ENCODE measurements at places on chromosomes 3 and 15.

DNA sequence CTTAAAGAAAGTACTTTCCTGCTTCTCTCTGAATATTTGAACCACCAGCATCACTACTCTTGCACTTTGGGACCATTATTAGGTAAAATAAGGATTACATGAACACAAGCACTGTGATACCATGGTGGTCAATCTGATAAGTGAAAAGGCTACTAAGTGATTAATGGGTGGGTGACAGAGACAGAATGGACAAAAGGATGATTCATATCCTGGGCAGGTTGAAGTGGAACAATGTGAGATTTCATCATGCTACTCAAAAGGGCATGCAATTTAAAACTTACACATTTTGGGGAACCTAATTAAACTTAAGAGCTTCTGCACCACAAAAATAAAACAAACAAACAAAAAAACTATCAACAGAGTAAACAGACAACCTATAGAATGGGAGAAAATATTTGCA, 172.0 kb upstream of the CD96 start:
- H3K4me1 ChIP-seq = no peaks in the 10 kb centered on the region
- DNase-seq = no peak
- no peak overlapping the region for H3K27ac ChIP-seq
- no peak overlapping the region for H3K4me3 ChIP-seq

- H3K4me3 ChIP-seq = no peak overlapping the region
- DNase-seq = no peak
- no peak overlapping the region for H3K27ac ChIP-seq
- no peaks in the 10 kb centered on the region for H3K27me3 ChIP-seq
- H3K4me1 ChIP-seq = no peaks in the 10 kb centered on the region
These were observed 6.4 kb upstream of the ADAM10 start for GRCh38 chr15:58755956-58756355.

GRCh38 chr15:90683371-90683770, 33.8 kb upstream of the BLM start:
- H3K4me3 ChIP-seq = no peak overlapping the region
- no peaks in the 10 kb centered on the region for H3K27me3 ChIP-seq
- DNase-seq = no peak

GRCh38 chr3:49916686-49917085, 12.9 kb downstream of the MON1A start:
- H3K27ac ChIP-seq = no peak overlapping the region
- peaks cover 14% of the 10 kb centered on the region for H3K36me3 ChIP-seq
- no peak for DNase-seq

- H3K4me3 ChIP-seq = no peak overlapping the region
- no peaks in the 10 kb centered on the region for H3K27me3 ChIP-seq
- H3K27ac ChIP-seq = no peak overlapping the region
- no peak for DNase-seq
- peaks cover 95% of the 10 kb centered on the region for H3K36me3 ChIP-seq
These were observed 31.4 kb downstream of the MKRN2 start for GRCh38 chr3:12588039-12589009.

DNA sequence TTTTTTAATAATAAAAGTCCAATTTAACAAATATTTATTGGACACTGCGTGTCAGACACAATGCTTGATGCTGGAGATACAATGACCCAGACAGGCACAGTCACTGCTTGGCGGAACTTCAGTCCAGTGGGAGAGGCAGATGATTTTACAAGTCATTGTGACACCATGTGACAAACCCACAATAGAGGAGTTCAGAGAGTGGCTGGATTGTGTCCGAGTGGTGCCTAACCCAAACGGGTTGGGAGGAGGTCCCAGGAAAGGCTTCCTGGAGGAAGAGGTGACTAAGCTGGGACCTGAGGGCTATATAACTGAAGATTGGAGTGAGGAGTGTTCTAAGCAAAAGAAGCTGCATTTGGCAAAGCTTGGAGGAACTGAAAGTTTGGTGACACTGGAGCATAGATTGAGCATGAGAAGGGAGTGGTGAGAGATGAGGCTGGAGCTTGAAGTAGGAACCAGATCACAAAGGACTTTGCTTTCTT, 41.4 kb downstream of the CRTC3 start:
- no peak for DNase-seq
- H3K4me3 ChIP-seq = no peak overlapping the region
- H3K27ac ChIP-seq = peak overlapping the region; percentile 34
- H3K27me3 ChIP-seq = no peaks in the 10 kb centered on the region

DNA sequence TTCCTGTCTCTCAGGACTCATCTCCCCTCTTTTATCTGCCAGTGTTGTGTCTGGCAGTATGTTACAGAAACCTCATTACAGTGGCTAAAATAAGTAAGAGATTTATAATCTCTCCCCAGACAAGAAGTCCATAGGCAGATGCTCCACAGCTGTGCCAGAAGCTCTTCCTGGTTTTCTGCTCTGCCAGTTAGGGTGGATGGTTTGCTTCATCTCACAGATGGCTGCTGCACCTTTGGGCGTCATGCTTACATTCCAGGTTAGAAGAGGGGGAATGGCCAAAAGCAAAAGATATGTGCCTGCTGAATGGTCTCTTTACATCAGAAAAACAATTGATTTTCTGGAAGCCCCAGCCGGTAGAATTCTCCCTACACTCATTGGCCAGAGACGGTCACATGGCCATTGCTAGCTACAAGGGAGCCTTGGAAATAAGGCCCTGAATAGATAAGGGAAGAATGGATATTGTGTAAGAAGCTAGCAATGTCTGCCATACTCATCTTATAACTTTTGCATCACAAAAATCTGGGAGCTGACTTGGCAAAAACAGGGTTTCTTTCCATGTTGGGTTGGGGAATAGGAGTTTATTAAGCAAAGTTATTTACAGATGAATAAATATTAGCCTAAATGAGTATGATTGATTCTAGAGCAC, 91.1 kb downstream of the PDCD6IP start:
- peaks cover 2% of the 10 kb centered on the region for H3K4me1 ChIP-seq
- no peaks in the 10 kb centered on the region for H3K27me3 ChIP-seq
- no peak for DNase-seq
- no peak overlapping the region for H3K4me3 ChIP-seq
- H3K36me3 ChIP-seq = no peaks in the 10 kb centered on the region

- no peaks in the 10 kb centered on the region for H3K36me3 ChIP-seq
- H3K27me3 ChIP-seq = no peaks in the 10 kb centered on the region
- peaks cover 22% of the 10 kb centered on the region for H3K4me1 ChIP-seq
These were observed 5.4 kb upstream of the RFX7 start for GRCh38 chr15:56249092-56249491.

DNA sequence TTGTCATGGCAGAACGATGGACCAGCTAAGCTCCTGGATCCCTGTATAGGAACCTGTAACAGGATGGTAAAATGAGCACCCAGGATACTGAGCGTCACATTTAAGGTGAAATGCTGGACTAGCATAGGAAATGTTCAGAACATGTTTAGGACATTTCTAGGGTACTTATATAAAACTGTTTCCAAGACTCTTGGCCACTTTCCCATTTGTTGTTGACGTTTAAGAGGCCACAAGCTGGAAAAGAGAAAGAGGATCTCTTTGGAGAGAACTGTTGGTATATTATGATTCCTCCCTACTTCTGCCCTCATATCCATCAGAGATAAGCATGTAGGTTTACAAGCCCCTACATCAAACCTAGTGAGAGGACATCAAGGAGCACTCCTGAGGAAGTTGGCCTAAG, 57.5 kb downstream of the SCN11A start:
- no peak for DNase-seq
- H3K36me3 ChIP-seq = no peaks in the 10 kb centered on the region
- H3K4me1 ChIP-seq = no peaks in the 10 kb centered on the region
- H3K27me3 ChIP-seq = peaks cover 17% of the 10 kb centered on the region
- no peak overlapping the region for H3K4me3 ChIP-seq

GRCh38 chr15:52232327-52232726, 41.1 kb upstream of the GNB5 start:
- no peak overlapping the region for H3K4me3 ChIP-seq
- no peak overlapping the region for H3K27ac ChIP-seq
- H3K4me1 ChIP-seq = no peaks in the 10 kb centered on the region

DNA sequence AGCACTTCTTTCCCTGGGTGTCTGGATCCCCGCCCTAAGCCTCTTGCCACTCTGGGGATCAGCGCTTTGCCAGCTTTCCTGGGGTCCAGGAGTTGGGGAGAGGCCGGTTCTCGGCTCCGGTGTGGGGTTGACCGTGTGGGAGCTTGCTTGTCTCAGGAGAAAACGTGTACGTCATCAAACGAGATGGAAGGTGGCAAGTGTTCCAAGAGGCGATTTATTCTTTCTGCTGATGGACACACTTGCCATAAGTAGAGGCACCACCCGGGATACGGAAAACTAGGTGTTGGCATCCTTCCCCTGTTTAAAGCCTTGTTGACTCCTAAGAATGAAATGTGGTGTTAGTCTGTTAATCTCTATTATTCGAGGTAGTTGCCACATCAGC, 295 bp downstream of the ZWILCH start:
- peak overlapping the region; percentile 80 for H3K4me3 ChIP-seq
- H3K36me3 ChIP-seq = peaks cover 43% of the 10 kb centered on the region
- H3K27ac ChIP-seq = peak overlapping the region; percentile 95
- H3K4me1 ChIP-seq = peaks cover 44% of the 10 kb centered on the region

DNA sequence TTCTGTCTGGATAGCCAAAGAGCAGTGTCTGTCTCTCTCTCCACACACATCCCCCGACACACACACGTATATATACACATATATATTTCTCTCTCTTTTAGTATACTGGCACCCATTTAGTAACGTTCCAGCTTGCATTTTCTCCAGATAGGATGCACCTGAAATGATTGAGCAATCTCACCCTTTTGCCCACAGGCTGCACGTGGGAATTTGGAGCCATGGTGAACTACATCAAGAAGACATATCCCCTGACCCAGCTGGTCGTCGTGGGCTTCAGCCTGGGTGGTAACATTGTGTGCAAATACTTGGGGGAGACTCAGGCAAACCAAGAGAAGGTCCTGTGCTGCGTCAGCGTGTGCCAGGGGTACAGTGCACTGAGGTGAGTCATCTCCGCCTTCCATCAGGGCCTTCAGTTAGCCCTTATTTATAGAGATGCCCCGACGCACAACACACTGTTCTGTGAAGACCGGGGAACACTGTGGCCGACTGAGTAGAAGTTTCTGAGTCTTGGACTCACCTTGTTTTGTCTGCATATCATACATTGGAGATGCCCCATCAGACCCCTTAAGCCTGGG, 45.7 kb downstream of the RLBP1 start:
- no peaks in the 10 kb centered on the region for H3K4me1 ChIP-seq
- no peak for DNase-seq
- peaks cover 28% of the 10 kb centered on the region for H3K36me3 ChIP-seq

DNA sequence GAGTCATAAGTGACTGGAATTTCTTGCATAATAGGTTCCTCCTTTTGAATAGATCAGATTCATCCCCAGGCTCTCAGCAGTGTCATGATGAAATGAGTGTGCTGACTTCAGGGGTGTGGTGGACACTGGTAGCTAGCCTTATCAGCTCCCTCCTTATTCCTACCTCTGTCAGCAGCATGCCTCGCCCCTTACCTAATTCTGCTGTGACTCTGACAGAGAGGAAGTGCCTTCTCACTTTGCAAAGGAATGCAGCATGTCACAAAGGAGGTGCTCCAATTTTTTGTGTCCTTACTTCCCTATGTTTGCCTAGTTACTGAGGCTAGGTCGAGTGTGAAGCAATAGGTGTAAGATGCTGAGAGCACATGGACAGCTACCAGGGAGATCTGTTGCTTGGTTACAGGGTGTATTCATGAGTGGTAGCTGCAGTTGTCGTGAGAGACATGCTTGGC, 90.6 kb downstream of the TNFAIP8L3 start:
- H3K4me3 ChIP-seq = no peak overlapping the region
- DNase-seq = no peak
- no peaks in the 10 kb centered on the region for H3K27me3 ChIP-seq
- H3K4me1 ChIP-seq = no peaks in the 10 kb centered on the region

DNA sequence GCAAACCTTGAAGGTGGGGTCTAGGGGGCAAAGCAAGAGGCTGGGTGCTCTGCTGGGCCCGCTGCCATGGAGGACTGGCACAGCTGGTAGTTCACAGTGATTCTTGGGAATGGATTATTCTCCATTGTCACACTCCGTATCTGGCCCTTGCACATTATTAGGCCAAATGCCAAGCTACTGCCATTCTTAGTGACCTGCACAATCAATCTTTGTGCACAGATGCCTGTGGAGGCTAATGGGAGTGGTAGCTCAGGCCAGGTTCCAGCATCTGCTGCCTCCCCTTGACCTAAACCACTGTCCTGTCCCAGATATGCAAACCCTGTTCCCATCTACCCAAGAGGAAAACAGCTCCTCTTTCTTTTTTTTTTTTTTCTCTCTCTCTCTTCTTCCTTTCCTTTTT, 67.5 kb downstream of the TIPARP start:
- no peaks in the 10 kb centered on the region for H3K36me3 ChIP-seq
- H3K4me3 ChIP-seq = no peak overlapping the region
- DNase-seq = no peak
- H3K27me3 ChIP-seq = no peaks in the 10 kb centered on the region
- no peaks in the 10 kb centered on the region for H3K4me1 ChIP-seq
